ENCODE measurements at places on chromosomes 13 and 19. TPM values are rescaled to one million over a fixed set of nuclear protein-coding genes. Genes with fewer than 3 reads are reported as not detected.

DNA sequence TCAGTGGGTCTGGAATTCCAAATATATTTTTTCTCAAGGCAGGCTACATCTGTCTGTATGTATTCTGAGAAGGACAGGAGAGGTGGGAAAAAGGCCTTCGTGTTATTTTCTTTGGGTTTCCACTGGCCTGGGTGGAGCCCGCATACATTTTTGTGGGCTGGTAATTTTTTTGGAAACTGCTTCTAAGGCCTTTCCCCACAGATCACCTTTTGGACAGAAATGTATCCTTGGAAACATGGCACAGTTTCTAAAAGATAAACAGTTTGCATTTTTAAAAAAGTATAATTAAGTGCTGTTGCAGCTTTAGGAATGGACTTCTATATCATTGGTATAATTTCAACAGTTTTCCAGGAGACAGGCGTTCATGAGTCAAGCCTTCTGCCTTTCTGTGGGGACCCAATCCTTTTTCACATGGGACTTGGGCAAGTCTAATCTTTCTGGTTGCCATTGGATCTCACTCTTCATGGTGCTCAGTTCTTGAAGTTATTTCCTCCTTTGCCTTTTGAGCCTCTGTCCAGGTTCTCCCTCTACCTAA is 8.9 kb downstream of the RFX2 start:
- H3K36me3 ChIP-seq: peaks cover 4% of the 10 kb centered on the region
- H3K27ac ChIP-seq: no peak overlapping the region
- peaks cover 8% of the 10 kb centered on the region for H3K4me1 ChIP-seq
- no peaks in the 10 kb centered on the region for H3K27me3 ChIP-seq

DNA sequence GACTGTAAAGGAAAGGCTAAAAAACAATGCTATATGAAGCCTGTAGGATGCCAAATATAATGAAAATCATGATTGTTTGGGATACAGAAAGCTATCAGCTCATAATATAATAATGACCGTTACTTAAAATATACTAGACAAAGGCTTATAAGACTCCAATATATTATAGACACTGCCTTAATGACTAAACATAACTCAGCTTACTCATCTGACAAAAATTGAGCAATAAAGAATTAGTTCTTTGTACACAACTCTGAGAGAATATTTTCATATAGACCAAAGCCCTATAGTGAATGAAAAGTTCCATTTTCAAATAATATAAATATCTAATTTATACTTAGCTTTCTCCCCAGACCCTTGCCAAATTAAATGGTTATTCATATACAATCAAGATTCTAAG is 283.3 kb downstream of the DIAPH3 start:
- no peak overlapping the region for H3K27ac ChIP-seq
- no peak overlapping the region for H3K4me3 ChIP-seq
- DNase-seq: no peak
- peaks cover 14% of the 10 kb centered on the region for H3K36me3 ChIP-seq
- no peaks in the 10 kb centered on the region for H3K4me1 ChIP-seq

GPC5 gene
- total RNA-seq: not detected

- no peak for DNase-seq
- peaks cover 88% of the 10 kb centered on the region for H3K36me3 ChIP-seq
- H3K4me3 ChIP-seq: no peak overlapping the region
- no peak overlapping the region for H3K27ac ChIP-seq
- H3K27me3 ChIP-seq: no peaks in the 10 kb centered on the region
Measured at GRCh38 chr19:11942843-11943108, 17.9 kb downstream of the ZNF700 start.

- H3K27ac ChIP-seq: no peak overlapping the region
- no peaks in the 10 kb centered on the region for H3K36me3 ChIP-seq
- H3K4me3 ChIP-seq: no peak overlapping the region
- DNase-seq: no peak
Measured at GRCh38 chr13:22194106-22194805, 523.4 kb downstream of the FGF9 start.

APOE gene
- total RNA-seq: 10.5 TPM

DNA sequence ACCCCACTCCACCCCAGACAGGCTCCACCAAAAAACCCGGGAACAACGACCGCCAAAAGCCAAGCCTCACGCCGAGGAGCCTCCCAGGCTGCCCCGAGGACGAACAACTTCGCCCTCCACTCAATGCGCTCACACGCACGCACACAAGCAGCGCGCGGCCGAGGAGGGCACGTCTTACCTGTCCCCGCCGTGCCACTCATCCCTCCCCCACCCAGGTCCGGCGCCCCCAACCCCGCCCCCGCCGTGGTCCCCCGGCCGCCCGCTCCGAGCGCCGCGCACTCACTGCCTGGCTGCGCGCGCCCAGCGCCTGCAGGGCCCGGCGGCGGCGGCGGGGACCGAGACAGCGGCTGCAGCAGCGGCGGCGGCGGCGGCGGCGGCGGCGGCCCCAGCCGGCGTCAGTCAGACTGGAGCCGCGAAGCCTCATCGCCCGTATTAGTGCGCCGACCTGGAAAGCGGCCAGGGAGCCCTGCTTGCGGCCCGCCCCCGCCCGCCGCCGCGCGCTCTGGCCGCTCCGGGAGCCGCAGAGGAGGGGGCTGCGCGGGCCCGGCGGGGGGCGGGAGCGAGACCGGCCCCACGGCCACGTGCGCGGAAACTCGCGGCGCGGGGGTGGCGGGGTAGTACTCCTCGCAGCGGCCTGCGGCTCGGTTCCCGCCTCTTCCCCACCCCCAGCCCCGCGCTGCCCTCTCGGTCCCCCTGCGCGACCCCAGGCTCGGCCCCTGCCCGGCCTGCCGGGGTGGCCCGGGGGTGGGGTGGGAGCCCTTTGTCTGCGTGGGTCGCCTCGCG is at the start of gene SMAD9:
Gene SMAD9 (minus strand): TSS at position 406 of the 783 bp plus-strand sequence. CDS start 40,549 bp downstream, outside the sequence.
- DNase-seq: peak; percentile 43
- no peaks in the 10 kb centered on the region for H3K36me3 ChIP-seq
- H3K4me1 ChIP-seq: no peaks in the 10 kb centered on the region
- peak within 1 kb of the TSS; percentile 62 for H3K4me3 ChIP-seq
- H3K27ac ChIP-seq: no peak within 1 kb of the TSS
- H3K27me3 ChIP-seq: peaks cover 66% of the 10 kb centered on the region

DHRS12 gene
- total RNA-seq: 13.1 TPM

DNA sequence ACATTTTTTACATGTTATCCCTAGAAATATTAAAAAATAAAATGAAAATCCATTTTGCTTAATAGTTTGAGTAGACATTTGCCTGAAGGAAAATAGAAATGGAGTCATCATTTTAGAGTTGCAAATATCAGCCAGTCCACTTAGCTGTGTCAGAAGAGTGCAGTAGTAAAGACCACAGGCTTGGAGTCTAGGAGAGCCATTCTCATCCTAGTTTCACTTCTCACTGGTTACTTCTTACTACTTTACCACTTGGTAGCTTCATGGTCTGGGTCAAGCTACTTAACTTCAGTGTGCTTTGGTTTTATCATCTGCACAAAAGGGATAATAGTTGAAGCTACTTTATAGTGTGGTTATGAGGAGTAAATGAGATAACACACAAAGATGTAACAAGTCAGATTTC is 286.5 kb upstream of the NBEA start:
- H3K4me1 ChIP-seq: no peaks in the 10 kb centered on the region
- DNase-seq: no peak
- no peaks in the 10 kb centered on the region for H3K27me3 ChIP-seq
- H3K36me3 ChIP-seq: no peaks in the 10 kb centered on the region
- no peak overlapping the region for H3K4me3 ChIP-seq
- H3K27ac ChIP-seq: no peak overlapping the region

DNA sequence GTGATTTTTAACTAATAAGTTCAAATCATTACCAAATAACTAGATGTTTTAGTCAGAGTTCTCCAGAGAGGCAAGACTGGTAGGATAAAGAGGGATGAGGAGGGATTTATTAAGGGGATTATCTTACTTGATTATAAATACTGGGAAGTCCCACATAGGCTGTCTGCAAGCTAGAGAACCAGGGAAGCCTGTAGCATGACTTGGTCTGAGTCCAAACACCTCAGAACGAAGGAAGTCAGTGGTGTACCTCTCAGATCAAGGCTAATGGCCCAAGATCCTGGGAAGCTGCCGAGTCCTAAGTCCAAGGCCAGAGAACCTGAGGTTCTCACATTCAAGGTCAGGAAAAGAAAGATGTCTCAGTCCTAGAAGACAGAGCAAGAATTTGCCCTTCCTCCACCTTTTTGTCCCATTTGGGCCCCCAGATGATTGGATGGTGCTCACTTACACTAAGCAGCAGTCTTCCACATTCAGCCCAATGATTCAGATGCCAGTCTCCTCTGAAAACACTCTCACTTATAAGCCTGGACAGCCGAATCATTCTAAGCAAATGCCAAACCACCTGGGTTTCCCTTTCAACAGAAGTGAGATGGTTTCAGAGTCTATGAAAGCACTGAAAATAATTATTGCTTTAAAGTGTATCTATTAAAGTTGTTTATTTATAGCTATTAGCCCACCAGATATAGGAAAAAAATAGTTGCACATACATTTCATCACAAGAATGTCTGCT is 1599.2 kb downstream of the OLFM4 start:
- H3K4me3 ChIP-seq: no peak overlapping the region
- DNase-seq: no peak
- H3K36me3 ChIP-seq: no peaks in the 10 kb centered on the region
- H3K27ac ChIP-seq: no peak overlapping the region

- peaks cover 2% of the 10 kb centered on the region for H3K27me3 ChIP-seq
- H3K4me1 ChIP-seq: no peaks in the 10 kb centered on the region
- H3K4me3 ChIP-seq: no peak overlapping the region
- no peaks in the 10 kb centered on the region for H3K36me3 ChIP-seq
- H3K27ac ChIP-seq: no peak overlapping the region
- no peak for DNase-seq
Measured at GRCh38 chr13:67148161-67148571, 82.0 kb downstream of the PCDH9 start.

DNA sequence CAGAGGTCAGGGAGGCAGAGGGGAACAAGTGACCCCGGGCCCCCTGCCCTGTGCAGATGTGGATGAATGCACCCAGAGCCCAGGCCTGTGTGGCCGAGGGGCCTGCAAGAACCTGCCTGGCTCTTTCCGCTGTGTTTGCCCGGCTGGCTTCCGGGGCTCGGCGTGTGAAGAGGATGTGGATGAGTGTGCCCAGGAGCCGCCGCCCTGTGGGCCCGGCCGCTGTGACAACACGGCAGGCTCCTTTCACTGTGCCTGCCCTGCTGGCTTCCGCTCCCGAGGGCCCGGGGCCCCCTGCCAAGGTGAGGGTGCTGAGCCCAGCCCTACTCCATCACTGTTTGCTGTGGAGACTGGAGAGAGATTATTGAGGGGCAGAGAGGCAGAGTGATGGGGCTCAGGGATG is 9.9 kb downstream of the LTBP4 start:
- H3K27ac ChIP-seq: peak overlapping the region; percentile 84
- H3K4me1 ChIP-seq: peaks cover 33% of the 10 kb centered on the region
- H3K27me3 ChIP-seq: no peaks in the 10 kb centered on the region
- peaks cover 3% of the 10 kb centered on the region for H3K36me3 ChIP-seq
- H3K4me3 ChIP-seq: peak overlapping the region; percentile 76
- no peak for DNase-seq

TUBB4A gene
- 11.6 TPM for total RNA-seq
